ENCODE measurements at places on chromosomes 5 and 9. TPM values are rescaled to one million over a fixed set of nuclear protein-coding genes. Genes with fewer than 3 reads are reported as not detected.
A peak's percentile ranks its signal among the peaks of the same experiment; 100 is the strongest.

Gene C5orf52
- not detected for polyA plus RNA-seq

Gene WNT8A
- polyA plus RNA-seq: not detected

DNA sequence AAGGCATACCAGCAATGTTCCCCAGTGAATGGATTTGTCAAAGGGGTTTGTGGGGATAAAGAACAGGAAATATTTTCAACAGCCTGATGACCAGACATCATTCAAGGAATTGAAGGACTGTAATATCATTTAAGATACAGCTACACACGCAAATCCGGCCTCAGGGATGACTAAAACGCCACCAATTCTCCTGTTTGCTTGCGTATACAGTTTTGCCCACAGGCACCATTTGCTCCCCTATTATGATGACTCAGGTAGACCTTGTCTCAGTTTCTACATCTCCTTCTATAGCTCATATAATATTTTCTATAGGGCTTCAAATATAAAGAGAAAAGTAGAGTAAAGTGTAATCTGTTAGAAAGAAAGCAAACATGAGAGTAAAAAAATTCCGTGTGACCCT is 29.7 kb upstream of the ITGA1 start:
- H3K4me1 ChIP-seq: no peaks in the 10 kb centered on the region
- no peaks in the 10 kb centered on the region for H3K36me3 ChIP-seq
- H3K27ac ChIP-seq: no peak overlapping the region
- no peak overlapping the region for H3K4me3 ChIP-seq
- no peak for DNase-seq
- no peaks in the 10 kb centered on the region for H3K27me3 ChIP-seq

DNA sequence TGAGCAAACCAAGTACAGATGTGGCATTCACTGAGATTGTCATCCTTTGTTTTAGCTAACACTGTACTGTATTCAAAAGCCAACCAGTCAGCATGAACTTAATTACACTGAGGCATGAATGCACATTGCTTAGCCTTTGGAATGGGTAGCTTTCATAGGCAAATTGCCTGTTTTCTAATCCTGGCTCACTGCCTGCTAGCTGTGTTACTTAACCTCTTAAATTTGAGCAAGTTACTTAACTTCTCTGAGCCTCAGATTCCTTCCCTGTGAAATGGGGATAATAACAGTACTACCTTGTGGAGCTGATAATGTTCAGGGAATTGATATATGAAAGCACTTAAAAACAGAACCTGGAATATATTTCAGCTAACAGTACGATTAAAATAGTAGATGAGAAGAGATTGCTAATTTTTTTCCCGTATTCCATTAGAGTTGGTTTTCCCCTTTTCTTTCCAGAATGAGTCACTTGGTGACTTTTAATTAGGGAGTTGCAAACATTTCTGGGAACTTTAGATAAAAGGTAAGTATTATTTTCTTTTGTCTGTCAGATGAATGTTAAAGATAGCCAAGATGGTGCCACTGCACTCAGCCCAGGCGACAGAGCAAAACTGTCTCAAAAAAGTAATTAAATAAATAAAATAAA is 43.9 kb downstream of the ARRDC3 start:
- no peak overlapping the region for H3K27ac ChIP-seq
- no peaks in the 10 kb centered on the region for H3K36me3 ChIP-seq
- no peaks in the 10 kb centered on the region for H3K27me3 ChIP-seq
- no peak overlapping the region for H3K4me3 ChIP-seq
- H3K4me1 ChIP-seq: no peaks in the 10 kb centered on the region

GRCh38 chr5:56358703-56359681 is 125.9 kb upstream of the ANKRD55 start:
- no peaks in the 10 kb centered on the region for H3K36me3 ChIP-seq
- H3K27ac ChIP-seq: no peak overlapping the region
- DNase-seq: no peak
- H3K27me3 ChIP-seq: peaks cover 4% of the 10 kb centered on the region
- no peaks in the 10 kb centered on the region for H3K4me1 ChIP-seq

DNA sequence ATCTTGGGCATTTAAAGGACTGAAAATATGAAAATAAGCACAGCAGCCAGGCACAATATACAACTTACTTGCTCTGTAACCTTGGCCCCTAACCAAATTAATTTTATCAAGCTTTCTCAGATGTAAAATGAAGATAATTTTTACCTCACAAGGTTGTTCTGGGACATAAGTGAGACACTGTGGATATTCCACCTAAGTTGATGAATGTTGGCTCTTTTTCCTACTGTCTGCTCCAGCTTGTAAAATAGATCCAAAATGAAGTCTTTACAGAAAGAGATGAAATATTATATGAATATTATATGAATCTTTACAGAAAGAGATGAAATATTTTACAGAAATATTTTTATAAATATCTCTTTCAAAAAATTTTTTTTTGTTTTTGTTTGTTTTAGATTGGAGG is 270.1 kb downstream of the DNAH5 start:
- no peak overlapping the region for H3K4me3 ChIP-seq
- peaks cover 6% of the 10 kb centered on the region for H3K27me3 ChIP-seq
- H3K27ac ChIP-seq: no peak overlapping the region
- no peak for DNase-seq
- H3K36me3 ChIP-seq: no peaks in the 10 kb centered on the region

DNA sequence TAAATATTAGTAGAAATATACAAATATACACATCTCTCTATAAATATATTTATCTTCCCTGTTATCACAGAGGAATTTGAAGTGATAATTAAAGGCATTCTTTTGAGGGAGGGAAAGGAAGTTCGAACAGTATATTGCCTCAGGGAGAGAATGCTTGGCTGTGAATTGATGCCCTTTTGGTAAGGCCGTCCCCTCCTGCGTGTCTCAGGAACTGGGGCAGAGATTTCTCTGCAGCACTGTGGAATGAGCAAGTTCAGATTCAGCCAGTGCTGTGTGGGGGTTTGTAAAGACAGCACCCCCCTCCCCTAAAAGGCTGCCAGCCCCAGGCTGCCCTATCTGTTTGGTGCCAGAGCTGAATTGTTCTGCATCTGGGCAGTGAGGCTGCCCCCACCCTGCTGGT is 42.0 kb downstream of the UBE2QL1 start:
- no peaks in the 10 kb centered on the region for H3K36me3 ChIP-seq
- H3K4me1 ChIP-seq: no peaks in the 10 kb centered on the region
- no peak overlapping the region for H3K4me3 ChIP-seq
- no peak for DNase-seq
- no peak overlapping the region for H3K27ac ChIP-seq

- H3K27me3 ChIP-seq: no peaks in the 10 kb centered on the region
- no peak overlapping the region for H3K4me3 ChIP-seq
- no peaks in the 10 kb centered on the region for H3K4me1 ChIP-seq
- no peaks in the 10 kb centered on the region for H3K36me3 ChIP-seq
Measured at GRCh38 chr5:125106271-125106670, 359.8 kb upstream of the ZNF608 start.

Gene CAST
- 59.9 TPM for polyA plus RNA-seq

- H3K27me3 ChIP-seq: peaks cover 37% of the 10 kb centered on the region
- DNase-seq: peak; percentile 10
- H3K4me1 ChIP-seq: peaks cover 32% of the 10 kb centered on the region
- no peak overlapping the region for H3K27ac ChIP-seq
Measured at GRCh38 chr9:4299005-4299795, 668 bp downstream of the GLIS3 start.

Gene TPPP
- polyA plus RNA-seq: 0.19 TPM

DNA sequence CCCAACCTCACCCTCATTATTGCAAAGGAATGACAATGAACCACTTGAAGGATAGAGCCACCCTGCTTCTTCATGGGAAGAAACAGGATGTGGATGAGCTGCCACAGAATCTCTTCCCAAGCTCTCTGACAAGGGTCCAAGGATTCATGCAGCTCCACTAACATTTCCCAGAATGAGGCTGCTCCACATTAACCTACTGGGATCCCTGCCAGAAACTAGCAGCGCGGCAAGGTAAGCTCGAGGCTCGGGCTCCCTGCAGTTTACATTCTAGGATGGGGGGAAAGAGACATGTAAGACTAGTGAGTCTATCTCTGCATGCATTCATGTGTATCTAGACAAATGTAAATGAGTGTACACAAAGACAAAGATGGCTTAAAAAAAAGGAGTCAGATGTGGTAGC is 12.1 kb downstream of the DCAF12 start:
- no peak overlapping the region for H3K4me3 ChIP-seq
- H3K36me3 ChIP-seq: peaks cover 11% of the 10 kb centered on the region
- H3K4me1 ChIP-seq: peaks cover 17% of the 10 kb centered on the region
- DNase-seq: no peak
- no peaks in the 10 kb centered on the region for H3K27me3 ChIP-seq
- peak overlapping the region; percentile 69 for H3K27ac ChIP-seq

Gene GNA14
- not detected for polyA plus RNA-seq

- no peaks in the 10 kb centered on the region for H3K36me3 ChIP-seq
- H3K27me3 ChIP-seq: no peaks in the 10 kb centered on the region
- H3K4me3 ChIP-seq: no peak overlapping the region
- no peaks in the 10 kb centered on the region for H3K4me1 ChIP-seq
- no peak for DNase-seq
Measured at GRCh38 chr5:109612278-109612905, 77.3 kb upstream of the MAN2A1 start.

DNA sequence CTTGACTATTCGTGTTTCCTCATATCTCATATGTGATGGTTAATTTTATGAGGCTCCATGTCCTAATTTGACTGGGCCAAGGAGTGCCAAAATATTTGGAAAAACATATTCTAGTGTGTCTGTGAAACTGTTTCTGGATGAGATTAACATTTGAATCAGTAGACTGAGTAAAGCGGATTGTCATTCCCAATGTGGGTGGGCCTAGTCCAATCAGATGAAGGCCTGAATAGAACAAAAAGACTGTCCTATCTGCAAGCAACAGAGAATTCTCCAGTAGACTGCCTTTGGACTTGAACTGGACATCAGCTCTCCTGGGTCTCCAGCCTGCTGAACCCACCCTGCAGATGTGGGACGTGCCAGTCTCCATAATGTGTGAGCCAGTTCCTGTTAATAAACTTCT is 13.5 kb upstream of the SLCO4C1 start:
- H3K27me3 ChIP-seq: no peaks in the 10 kb centered on the region
- peaks cover 4% of the 10 kb centered on the region for H3K4me1 ChIP-seq
- no peak overlapping the region for H3K27ac ChIP-seq

- H3K27me3 ChIP-seq: no peaks in the 10 kb centered on the region
- no peaks in the 10 kb centered on the region for H3K36me3 ChIP-seq
- H3K4me1 ChIP-seq: no peaks in the 10 kb centered on the region
- no peak overlapping the region for H3K27ac ChIP-seq
Measured at GRCh38 chr5:171705036-171705435, 80.6 kb upstream of the SMIM23 start.

GRCh38 chr5:9149988-9150387 is 395.9 kb downstream of the SEMA5A start:
- H3K4me1 ChIP-seq: no peaks in the 10 kb centered on the region
- H3K27ac ChIP-seq: no peak overlapping the region
- no peak overlapping the region for H3K4me3 ChIP-seq
- DNase-seq: no peak
- H3K27me3 ChIP-seq: no peaks in the 10 kb centered on the region

GRCh38 chr9:114962809-114963208 is 32.4 kb upstream of the TNFSF8 start:
- H3K36me3 ChIP-seq: peaks cover 9% of the 10 kb centered on the region
- peaks cover 12% of the 10 kb centered on the region for H3K4me1 ChIP-seq
- H3K4me3 ChIP-seq: no peak overlapping the region
- H3K27ac ChIP-seq: no peak overlapping the region
- DNase-seq: no peak
- H3K27me3 ChIP-seq: no peaks in the 10 kb centered on the region

Gene ACTBL2
- polyA plus RNA-seq: not detected

- H3K36me3 ChIP-seq: no peaks in the 10 kb centered on the region
- peaks cover 4% of the 10 kb centered on the region for H3K27me3 ChIP-seq
- no peak overlapping the region for H3K4me3 ChIP-seq
- H3K4me1 ChIP-seq: no peaks in the 10 kb centered on the region
Measured at GRCh38 chr5:39713250-39713916, 288.6 kb upstream of the DAB2 start.

GRCh38 chr9:24439456-24439855 is 106.2 kb downstream of the IZUMO3 start:
- H3K36me3 ChIP-seq: no peaks in the 10 kb centered on the region
- no peak overlapping the region for H3K27ac ChIP-seq
- H3K4me3 ChIP-seq: no peak overlapping the region
- no peaks in the 10 kb centered on the region for H3K27me3 ChIP-seq

- H3K4me3 ChIP-seq: peak overlapping the region; percentile 43
- peaks cover 4% of the 10 kb centered on the region for H3K4me1 ChIP-seq
- peaks cover 11% of the 10 kb centered on the region for H3K27me3 ChIP-seq
- DNase-seq: no peak
Measured at GRCh38 chr5:147216552-147217154, 18.2 kb upstream of the STK32A start.

Gene GLRA1
- polyA plus RNA-seq: not detected

DNA sequence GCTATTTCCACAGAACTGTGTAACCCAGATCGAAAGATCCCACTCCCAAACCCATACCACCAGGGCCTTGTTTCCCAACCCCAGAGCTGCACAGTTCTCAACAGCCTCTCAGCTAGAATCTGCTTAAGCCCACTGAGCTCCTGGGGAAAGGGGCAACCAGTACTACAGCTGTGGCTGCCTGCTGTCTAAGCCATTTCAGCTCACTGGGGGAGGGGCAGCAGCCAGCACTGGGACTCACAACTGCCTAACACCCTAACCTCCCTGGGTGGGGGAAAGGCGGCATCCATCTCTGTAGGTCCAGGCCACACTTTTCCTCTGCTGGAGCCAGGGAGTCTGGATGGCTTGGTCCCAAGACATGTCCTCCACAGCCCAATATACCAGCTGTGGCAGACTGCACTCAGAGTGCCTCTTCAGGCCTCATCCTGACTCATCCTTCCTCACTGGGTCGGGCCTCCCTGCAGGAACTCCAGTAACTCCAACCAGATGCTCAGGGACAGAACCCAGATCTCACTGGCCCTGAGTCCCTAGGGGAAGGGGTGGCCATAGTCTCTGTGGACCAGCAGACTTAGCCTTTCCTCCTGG is 241.4 kb downstream of the HINT1 start:
- DNase-seq: no peak
- H3K27me3 ChIP-seq: peaks cover 1% of the 10 kb centered on the region
- no peaks in the 10 kb centered on the region for H3K36me3 ChIP-seq
- no peak overlapping the region for H3K27ac ChIP-seq

- H3K36me3 ChIP-seq: no peaks in the 10 kb centered on the region
- H3K27ac ChIP-seq: no peak overlapping the region
- peaks cover 6% of the 10 kb centered on the region for H3K4me1 ChIP-seq
- no peak for DNase-seq
- H3K4me3 ChIP-seq: no peak overlapping the region
- peaks cover 2% of the 10 kb centered on the region for H3K27me3 ChIP-seq
Measured at GRCh38 chr9:137880160-137880975, 2.8 kb downstream of the CACNA1B start.

GRCh38 chr9:110538647-110539041 is 40.9 kb downstream of the SVEP1 start:
- no peak overlapping the region for H3K4me3 ChIP-seq
- H3K4me1 ChIP-seq: no peaks in the 10 kb centered on the region
- H3K27me3 ChIP-seq: peaks cover 2% of the 10 kb centered on the region
- H3K27ac ChIP-seq: no peak overlapping the region
